ENCODE measurements at places on chromosomes 1 and 21.

GRCh38 chr1:75785320-75785982 is 605 bp upstream of the RABGGTB start:
- DNase-seq = no peak

DNA sequence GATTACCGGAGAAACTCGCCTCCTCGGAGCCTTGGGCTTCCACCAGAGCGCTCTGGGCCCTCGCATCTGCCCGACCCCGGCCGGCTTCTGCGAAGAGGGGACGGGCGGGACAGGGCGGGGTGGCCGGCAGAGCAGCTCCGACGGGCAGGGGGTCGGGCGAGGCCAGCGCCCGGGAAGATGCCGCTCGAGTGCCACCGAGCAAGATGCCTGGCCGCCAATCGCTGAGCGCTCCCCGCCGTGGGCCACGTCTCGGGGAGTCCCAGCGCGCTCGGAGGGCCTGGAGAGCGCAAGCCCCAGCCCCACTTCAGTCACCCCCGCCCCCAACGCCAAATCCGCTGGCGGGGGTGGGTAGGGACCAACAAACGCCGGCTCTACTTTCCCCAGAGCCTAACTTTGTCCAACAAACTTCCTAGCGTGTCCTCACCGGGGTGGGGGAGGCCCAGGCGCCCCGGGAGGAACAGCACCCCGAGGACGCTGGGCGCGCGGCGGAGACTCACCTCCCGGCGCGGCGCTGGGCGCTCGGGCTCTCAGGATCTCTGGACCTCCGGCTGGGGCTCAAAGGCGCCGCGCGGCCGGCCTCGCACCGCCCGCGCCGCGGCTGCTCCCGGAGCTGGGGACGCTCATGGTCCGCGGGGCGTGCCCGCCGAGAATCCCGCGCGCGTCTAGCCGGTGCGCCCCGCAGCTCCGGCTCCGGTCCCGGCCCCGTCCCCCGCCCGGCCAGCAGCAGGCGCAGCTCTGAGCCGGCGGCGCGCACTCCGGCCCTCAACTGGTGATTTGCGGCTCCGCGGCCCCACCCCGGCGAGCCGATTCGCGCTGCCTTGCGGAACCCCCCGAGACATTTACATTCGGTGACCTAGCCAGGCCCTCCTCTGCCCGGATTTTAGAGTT is at the start of gene BCAR3:
BCAR3 (minus strand) TSS at position 737 of the 888 bp plus-strand sequence. CDS start 6,907 bp downstream, outside the sequence.
- peak; percentile 51 for DNase-seq

DNA sequence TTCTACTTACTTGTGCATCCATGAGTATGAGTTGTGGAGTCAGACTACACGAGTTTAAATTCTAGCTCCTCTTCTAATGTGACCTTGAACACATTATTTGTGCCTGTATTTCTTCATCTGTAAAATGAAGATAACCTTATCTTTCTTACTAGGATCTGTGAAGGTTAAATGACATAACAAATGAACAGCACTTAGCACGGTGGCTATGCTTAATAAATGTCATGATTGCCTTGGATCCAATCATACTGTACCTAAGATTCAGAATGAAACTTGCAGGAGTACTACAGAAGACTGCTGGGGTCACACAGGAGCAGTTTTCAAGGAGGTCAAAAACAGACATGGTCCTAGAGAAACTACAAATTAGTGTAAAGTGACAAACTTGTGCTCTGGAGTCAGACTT is 22.2 kb upstream of the ALG14 start:
- no peak for DNase-seq

DNA sequence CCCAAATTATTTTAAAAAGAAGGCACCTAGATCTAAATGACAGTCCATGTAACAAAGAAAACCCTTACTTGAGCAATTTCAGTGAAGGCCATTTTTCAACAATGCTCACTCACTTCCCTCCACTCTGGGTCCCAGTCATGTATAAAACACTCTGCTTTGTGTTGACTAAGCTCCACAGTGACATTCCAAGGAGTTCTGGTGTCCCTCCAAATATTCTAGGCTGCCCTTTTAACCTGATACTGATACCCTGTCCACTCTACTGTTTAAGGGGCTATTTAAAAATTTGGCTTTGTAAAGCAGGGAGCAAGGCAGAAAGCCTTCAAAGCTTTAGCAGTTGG is 73.6 kb downstream of the GNG12 start:
- DNase-seq = no peak

DNA sequence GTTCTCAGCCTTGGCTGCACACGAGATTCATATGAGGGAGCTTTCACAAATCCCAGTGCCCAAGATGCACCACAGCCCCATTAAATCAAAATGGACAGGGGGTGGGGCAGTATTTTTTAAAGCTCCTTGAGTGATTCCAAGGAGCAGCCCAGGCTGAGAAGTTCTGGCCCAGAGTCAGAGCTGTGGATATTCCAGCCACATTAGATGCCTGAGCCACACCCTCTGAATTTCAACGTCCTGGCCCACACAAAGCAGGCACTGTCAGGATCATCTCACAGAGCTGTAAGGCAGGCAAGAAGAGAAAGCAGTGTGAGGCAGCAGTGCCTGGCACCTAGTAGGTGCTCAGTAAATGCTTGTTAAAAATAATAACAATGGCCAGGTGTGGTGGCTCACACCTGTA is 37.4 kb downstream of the PAX7 start:
- no peak for DNase-seq

Measured in activated T-cell treated with anti-CD3 and anti-CD28 coated beads, Interleukin-2, amount 50 U/mL, for 24 hours (primary cell).